ENCODE measurements at places on chromosomes 1 and 21.

DNA sequence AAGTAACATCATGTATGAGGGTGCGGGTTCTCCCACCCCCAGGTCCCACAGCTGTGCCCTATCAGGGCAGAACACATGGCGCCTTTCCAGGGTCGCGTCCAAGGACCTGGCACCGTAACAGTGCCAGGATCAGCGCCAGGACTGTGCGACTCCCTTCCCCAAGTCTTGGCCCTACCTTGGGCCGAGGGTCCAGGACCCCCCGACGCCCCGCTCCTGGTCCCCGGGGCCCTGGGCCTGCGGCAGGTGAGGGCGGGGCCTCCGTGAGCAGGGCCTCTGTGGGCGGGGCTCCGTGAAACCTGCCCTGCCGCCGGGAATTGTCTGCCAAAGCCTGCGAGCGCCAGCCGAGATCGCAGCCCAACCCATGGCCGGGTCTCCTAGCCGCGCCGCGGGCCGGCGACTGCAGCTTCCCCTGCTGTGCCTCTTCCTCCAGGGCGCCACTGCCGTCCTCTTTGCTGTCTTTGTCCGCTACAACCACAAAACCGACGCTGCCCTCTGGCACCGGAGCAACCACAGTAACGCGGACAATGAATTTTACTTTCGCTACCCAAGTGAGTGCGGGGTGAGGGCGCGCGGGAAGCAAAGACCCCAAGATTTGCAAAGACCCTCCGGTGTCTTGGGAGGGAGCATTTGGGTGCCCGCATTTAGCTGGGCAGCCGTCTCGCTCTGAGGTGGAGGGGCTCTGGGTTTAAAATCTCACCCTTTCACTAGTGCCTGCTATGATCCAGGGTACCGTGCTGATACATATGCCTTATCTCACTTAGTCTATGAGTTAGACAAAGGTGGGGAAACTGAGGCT, at the start of gene RHBG:
RHBG (plus strand) TSS at position 323 of the 796 bp plus-strand sequence; CDS start at position 362, 39 bp downstream.
- peak; percentile 20 for DNase-seq

- DNase-seq: no peak
Observed at GRCh38 chr1:183209533-183210158, 23.6 kb downstream of the LAMC2 start.

- DNase-seq: no peak
Observed at GRCh38 chr21:40235528-40235927, 368.3 kb downstream of the PCP4 start.

DNA sequence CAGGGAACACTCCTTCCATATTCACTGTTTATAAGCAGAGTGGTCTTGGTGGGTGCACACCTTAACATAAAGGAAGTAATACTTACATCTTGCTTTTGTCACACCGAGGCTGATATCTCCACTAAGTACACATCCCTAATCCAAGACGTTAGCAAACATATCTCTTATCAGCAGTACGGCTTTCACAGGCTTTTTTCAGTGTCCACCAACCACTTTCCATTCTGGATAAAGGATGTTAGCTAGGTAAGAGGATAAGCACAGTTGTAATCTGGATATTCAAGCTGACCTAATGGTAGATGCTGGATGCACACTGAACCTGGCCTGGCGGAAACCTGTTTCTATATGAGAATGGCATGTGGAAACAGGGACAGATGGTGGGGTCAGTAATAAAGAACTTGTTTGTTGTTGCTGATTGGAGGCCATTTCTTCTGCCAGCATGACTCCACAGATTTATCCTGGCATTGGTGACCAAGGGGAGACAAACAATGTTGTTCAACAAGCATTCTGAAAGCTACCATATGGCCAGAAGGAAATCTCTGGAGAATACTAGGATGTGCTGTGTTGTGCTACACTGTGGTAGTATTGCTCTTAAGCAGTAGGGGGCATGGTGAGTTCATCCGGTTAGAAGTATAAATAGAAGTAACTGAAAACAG, 416.4 kb downstream of the PTBP2 start:
- DNase-seq: peak; percentile 51

- no peak for DNase-seq
Observed at GRCh38 chr1:110170766-110171733, 20.8 kb downstream of the SLC6A17 start.

DNA sequence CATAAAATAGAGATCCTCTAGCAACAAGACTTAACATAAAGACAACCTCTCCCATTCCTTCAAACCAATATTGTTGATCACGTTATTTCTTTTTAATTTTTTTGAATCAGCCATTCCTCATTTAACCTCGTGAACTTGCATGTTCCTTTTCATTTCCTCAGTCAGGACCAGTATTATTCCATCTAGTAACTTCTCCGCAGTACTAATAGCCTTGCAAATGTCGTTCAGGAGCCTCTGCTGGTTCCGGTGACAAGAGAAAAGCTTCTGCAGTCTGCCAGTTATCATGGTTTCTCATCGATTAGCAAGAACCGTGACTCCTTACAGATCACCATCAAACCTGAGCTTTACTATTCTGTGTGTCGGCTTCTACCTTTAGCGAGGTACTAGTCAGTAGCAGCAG, 3.0 kb downstream of the APP start:
- DNase-seq: no peak

DNA sequence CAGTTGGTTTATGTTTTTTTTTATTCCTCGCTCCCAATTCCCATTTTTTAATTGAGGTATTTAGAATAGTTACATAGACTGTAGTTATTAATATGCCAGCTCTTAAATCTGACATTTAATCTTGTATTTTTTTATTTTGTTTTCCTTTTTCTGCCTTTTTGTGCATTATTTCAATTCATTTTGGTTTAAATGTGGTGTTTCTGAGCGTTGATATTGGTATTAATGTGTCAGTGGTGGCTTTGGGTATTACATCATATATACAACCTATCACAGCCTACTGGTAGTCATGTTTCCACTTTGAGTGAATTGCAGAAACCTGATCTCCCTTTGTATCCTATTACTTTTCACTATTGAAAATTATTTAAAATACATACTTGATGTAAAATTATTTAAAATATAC, 1027.3 kb downstream of the KCNT2 start:
- no peak for DNase-seq

GRCh38 chr1:83822208-83822607, 176.7 kb downstream of the TTLL7 start:
- DNase-seq: no peak

DNA sequence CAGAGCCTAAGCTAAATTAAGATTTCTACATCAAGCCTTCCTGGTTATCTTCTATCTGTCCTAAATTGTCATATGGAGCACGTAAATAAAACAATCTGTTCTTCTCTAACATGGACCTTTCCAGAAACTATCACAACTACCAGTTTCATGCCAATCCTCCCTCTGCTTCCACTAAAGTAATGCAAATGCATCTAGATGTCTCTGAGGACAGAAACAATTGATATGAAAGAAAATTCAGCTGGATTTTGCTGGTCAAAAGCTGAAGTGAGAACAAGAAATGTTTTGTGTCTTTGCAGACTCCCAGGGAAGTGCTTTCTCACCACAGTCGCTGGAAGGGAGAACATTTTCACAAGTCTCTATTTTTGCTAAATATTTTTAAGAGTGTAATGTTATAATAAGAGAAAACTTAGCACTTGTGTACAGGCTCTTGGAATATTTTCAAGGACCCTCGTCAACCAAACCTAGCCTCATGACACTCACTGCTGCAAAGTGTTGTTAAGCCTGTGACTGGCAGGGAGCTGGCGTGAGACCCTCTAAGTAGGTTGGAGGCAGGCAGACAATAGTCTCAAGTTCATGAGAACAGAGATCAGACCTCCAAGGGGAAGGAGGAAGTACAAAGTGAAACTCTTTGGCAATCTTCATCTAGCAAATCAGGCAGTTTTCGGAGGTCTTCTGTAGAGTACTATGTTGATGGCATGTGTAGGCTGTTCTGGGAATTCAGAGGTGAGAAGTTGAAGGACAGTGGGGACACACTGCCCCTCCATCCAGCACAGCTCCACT, 38.8 kb downstream of the DNASE2B start:
- peak; percentile 14 for DNase-seq

DNA sequence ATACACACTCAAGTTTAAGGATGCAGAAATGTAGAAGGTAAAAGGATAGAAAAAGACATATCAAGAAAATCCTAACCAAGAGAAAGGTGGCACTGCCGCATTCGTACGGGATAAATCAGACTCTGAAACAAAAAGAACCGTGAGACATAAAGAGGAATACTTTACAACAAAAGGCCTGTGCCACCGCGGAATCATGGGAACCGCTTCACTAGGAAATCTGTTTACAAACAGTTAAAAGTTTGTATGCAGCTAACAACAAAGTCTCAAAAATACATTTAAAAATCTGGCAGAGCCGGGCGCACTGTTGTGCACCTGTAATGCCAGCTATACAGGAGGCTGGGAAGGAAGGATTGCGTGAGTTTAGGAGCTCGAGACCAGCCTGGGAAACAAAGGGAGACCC, 8.1 kb downstream of the WRAP73 start:
- no peak for DNase-seq

DNA sequence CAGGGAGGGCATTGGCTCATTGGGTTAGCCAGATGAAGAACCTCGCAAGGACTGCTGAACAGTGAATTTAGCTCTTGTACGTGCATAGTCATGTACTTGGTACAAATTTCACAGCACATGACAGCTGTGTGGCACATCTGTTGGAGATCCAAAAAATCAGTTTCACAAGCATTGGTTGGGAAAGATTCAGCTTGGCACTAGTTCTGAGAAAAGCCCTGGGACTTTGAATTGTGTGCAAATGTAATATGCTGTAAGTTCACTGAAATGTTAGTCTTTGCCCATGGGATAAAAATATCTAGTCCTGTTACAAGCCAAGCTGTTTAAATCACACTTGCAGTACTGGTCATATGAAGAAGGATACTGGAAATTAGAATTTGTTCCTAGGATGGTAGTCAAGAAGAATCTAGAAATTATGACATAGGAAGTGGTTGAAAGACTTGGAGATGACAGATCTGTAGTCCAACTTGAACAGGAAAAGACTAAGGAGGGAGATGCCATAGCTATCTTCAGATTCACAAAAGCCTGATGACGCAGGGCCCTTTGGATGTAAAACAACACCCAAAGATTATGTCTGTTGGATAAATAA, 19.2 kb downstream of the LAMC2 start:
- DNase-seq: no peak

DNA sequence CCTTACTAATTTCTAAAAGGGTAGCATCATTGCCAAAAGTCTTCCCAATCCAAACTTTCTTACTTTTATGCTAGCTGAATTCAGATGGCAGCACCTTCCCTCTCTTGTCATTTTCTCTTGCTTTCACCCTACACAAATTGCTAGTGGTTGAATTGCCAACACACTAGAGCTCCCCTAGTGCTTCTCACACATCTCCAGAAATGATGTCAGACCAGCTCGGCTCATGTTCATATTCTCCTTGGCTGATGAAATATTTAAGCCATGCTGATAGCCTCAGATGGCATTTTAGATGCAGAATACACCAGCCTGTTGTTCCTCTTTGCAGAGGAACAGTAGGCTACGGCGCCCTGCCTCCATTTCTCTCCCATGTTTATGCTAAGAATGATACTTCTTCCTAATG, 256.9 kb downstream of the PTBP2 start:
- no peak for DNase-seq

DNA sequence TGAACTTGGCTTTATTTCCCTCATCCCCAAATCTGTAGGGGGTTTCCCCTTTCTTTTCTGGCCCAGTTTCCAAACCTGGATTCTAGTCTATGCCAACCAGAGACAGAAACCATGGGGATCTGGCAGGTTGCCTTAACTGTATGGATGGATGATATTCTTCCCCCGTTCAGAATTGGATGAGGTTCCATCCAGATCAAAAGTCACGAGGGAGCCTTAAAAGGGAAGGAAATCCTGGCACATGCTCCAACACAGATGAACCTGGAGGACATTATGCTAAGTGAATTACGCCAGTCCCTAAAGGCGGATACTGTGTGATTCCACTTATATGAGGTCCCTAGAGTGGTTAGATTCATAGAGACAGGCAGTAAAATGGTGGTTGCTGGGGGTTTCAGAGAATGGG, 124.4 kb downstream of the HUNK start:
- DNase-seq: no peak

DNA sequence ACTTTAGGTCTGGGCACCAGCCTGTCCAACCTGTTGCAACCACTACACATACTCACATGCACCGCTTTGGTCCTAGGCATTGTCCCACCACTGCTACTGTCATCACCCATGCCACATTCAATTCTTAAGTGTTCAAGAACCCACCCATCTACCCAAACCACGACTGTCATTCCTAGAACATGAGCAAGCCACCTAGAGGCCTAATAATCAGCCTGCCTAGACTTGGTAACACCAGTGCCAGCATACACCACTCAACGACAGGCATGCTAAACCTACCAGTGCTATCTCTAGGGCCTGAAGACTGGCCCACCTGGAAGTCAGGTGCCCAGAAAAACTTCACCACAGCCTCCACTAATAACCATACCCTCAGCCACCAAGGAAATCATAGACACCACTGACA, 532.8 kb upstream of the DEPDC1 start:
- no peak for DNase-seq

GRCh38 chr1:38009088-38009840, 3.3 kb upstream of the UTP11 start:
- peak; percentile 62 for DNase-seq

DNA sequence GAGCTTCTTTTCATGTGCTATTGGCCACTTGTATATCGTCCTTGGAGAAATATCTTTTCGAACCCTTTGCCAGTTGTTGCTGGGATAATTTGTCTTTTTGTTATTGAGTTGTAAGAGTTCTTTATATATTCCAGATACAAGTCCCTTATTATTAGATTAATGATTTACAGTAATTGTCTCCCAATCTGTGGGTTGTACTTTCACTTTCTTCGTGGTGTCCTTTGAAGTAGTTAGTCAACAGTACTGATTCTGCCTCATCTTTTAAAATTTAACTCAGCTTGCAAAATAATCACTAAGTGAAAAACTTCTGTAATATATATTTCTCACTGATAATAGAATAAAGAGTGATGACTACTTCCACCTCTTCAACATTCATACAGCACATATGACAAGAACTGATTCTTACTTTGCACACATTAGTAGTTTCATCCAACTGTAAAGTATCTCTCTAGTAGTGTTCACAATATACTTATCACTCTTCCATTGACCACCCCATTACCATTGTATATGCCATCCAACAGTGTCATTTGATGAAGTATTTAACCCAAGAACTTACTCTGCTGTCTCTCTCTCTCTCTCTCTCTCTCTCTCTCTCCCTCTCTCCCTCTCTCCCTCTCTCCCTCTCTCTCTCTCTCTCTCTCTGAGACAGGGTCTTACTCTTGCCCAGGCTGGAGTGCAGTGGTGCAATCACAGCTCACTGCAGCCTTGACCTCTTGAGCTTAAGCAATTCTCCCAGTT, 104.2 kb upstream of the DMRTA2 start:
- no peak for DNase-seq

- no peak for DNase-seq
Observed at GRCh38 chr1:8302081-8302956, 15.6 kb upstream of the SLC45A1 start.

GRCh38 chr1:157968508-157968907, 24.9 kb upstream of the KIRREL1 start:
- DNase-seq: no peak

DNA sequence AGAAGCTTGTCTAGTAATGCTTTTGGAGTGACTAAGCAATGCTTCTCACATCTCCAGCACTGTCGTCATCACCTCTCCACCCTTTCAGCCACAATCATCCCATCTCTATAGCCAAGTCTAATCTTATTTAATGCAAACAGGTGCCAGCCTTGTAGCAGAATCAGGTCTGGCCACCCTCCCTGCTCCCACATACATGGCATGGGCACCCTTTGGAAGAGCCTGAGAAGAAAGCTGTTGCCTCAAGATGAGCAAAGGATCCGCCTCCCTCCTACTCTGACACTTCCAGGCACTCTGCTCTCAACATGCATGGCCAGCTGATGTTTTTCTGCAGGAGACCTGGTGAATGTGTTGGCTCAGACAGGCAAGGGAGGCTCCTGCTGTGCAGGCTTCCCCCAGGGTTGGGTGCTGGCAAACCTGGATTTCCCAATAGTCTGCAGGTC, 113.1 kb upstream of the GRIK3 start:
- no peak for DNase-seq
